ENCODE measurements at places on chromosomes 6 and 20.
A peak's percentile ranks its signal among the peaks of the same experiment; 100 is the strongest.

DNA sequence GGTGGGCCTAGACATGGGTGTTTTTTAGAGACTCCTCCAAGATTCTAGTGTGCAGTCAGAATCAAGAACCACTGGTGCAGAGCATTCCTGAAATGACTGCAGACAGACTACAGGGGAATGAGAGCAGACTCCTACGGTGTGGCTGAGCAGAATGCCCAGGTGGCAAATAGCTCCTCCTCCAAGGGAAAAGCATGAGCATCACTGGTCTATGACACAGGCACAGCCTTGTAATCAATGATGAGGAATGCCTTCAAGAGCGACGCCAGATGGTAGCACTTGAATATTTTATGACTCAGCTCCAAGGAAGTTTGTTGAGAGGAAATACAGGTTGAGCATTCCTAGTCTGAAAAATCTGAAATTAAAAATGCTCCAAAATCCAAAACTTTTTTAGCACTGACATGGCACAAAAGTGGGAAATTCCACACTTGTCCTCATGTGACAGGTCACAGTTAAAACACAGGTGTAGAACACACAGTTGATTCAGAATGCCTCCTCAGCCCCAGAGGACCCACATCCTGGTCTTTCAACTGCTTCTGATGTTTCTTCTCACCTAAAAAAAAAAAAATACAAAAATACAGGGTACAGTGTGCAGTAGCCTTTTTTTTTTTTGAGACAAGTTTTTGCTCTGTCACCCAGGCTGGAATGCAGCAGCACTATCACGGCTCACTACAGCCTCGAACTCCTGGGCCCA, 10.6 kb upstream of the FAM8A1 start:
- DNase-seq = peak; percentile 86

DNA sequence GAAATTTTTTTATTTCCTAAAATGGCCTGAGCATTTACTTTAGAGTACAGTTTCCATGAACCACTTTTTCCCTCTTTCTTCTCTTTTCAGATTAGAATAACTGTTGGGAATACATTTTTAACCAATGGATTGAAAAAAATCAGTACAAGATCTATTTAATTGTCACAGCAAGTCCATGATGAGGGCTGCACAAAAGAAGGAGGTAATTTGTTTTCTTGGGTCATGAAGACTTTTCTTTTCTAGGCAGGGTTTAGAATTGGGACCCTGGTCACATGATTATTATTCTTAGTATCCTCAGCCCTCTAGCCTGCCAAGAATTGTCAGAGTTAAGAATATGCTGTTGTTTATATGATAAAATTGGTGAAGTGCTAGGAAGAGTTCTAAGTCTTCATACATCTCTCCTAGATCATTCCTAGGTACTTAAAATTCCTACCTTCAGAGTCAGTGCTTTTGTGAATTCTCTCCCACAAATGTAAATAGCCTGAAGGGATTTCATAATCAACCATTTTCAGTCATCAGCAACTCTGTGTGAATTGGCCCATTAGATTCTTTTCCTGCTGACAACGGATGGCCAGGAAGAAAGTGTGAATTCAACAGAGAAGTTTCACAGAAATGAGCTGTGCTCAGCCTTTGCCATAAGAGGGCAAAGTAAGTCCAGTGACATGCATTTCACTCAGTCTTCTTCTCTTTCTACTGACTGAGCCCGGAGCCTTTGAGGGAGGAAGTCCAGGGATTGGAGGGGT, 32.4 kb upstream of the TPBG start:
- DNase-seq = peak; percentile 54

DNA sequence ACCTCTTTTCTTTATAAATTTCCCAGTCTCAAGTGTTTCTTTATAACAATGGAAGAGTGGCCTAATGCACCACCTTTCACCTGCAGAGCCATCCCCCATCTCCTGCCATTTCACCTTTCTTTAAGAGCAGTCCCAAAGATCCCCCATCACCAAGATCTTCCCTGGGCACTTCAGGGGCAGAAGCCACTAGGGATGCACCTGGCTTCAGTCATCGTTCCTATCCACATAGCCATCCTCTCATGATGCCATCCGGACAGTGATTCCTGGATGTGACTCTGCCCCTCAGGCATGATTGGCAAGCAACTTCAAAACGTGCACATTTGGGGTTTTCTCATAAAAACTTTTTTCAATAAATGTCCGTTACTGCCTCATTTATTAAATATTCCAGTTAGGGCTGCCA, 225.9 kb downstream of the TBXT start:
- no peak for DNase-seq

- DNase-seq = no peak
These were observed 136.2 kb downstream of the ERMARD start for GRCh38 chr6:169887529-169888140.

DNA sequence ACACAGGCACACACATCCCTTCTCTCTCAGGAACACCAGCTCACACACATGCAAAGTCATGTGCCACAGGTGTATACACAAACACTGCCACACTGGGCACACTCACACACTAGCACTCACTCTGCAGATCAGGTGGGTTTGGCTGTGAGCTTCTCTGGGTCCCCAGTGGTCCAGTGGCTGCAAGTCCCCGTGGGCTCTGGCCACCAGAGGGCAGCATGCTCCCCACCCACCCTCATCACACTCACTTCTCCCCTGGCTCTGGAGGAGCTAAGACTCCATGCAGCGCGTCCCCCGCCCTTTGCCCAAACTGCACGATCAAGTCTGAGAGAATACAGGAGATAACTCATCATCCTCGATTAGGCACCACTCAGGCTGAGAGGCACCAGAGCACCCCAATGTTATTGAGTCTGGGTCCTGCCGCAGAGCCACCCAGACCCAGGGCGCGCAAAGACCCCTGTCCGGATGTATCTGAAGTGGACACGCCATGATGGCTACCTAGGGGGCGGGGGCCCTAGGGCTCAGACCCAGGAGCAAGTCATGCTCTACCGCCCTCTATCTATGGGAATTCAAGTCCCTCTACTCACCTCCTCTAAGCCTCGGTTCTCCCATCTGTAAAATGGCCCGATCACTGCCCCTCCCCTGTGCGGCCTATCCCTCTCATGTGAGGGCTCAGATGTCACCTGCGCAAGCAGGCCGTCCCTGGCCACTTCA, 90.5 kb downstream of the GRM4 start:
- DNase-seq = peak; percentile 76

- DNase-seq = no peak
These were observed 95.2 kb downstream of the YTHDF1 start for GRCh38 chr20:63120808-63121090.

- no peak for DNase-seq
These were observed 418.8 kb upstream of the MMS22L start for GRCh38 chr6:97701801-97702200.

- DNase-seq = no peak
These were observed 65.1 kb upstream of the ADGRG6 start for GRCh38 chr6:142236691-142237090.

- DNase-seq = no peak
These were observed 6.5 kb downstream of the RPS6KA2 start for GRCh38 chr6:166620478-166621113.

GRCh38 chr6:159090530-159091480, 46.0 kb upstream of the TAGAP start:
- DNase-seq = no peak

GRCh38 chr20:54067606-54068174, 2.7 kb downstream of the BCAS1 start:
- DNase-seq = peak; percentile 59

- no peak for DNase-seq
These were observed 62.8 kb downstream of the IRF4 start for GRCh38 chr6:454148-454991.

DNA sequence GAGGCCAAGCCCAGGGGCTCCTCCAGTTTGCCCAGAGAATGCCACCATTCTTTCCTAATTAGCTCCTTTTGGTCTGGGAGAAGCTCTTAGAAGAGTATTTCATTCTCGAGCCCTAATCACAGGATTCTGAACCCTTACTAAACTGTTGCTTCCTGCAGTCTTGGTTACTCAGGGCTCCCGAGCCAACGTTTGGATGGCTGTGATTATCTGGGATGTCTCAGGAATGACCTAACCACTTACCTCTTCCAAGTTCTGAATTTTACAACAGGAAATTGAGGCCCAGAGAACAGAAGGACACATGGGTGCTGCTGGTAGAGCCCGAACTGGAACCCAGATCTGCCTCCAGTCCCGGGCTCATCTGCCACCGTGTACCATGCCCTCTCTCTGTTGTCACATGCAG, 22.2 kb upstream of the PNPLA1 start:
- peak; percentile 56 for DNase-seq

- peak; percentile 69 for DNase-seq
These were observed 5.1 kb downstream of the KCNS1 start for GRCh38 chr20:45095805-45096238.

DNA sequence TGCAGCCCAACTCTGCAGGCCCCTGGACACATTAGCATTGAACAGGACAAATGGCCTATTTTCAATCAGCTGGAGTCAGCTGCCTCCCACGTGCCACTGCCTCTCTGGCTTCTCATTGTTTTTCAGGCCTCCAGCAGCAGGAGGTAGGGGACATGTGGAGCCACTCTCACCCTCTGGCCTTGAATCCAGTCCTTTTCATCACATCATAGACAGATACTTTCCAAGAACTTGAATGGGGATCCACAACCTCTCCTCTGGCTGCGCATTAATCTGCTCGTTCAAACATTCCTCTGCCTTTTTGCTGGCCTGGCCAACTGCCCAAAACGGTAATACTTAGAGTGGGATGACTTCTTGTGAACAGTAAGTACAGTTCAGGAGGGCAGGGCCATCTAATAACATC, 592.3 kb downstream of the PKHD1 start:
- no peak for DNase-seq

- DNase-seq = peak; percentile 27
These were observed 79.1 kb downstream of the LYRM2 start for GRCh38 chr6:89559487-89559886.

GRCh38 chr6:110067837-110068591, 89.9 kb downstream of the GPR6 start:
- no peak for DNase-seq

DNA sequence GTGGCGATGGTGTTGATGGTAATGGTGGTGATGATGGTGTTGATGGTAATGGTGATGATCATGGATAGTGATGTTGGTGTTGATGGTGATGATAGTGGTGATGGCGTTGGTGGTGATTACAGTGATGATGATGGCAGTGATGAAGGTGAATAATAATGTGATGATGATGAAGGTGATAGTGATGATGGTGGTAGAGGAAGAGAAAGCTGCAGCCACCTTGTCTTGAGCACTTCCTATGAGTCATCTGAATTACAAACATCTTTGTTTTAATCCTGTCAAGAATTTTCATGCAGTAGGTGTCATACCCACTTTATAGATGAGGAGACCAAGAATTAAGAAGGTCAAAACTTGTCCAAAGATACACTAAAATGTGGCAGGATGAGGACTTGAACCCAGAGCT, 242.4 kb downstream of the TAF4 start:
- DNase-seq = no peak

GRCh38 chr6:85355816-85356215, 94.1 kb upstream of the NT5E start:
- no peak for DNase-seq

GRCh38 chr6:79466207-79466834, 70.9 kb downstream of the LCA5 start:
- peak; percentile 27 for DNase-seq

GRCh38 chr6:43938178-43939105, 168.4 kb downstream of the VEGFA start:
- no peak for DNase-seq

GRCh38 chr20:48754292-48754691, 73.5 kb downstream of the PREX1 start:
- DNase-seq = no peak

- no peak for DNase-seq
These were observed 5.5 kb downstream of the BFSP1 start for GRCh38 chr20:17525650-17526049.

- DNase-seq = no peak
These were observed 100.1 kb downstream of the EPB41L2 start for GRCh38 chr6:130962966-130963365.

Measured in AG20443 (cell line).